Stimulated activated CD4-positive, alpha-beta T cell treated with anti-CD3 and anti-CD28 coated beads, TNF-alpha, amount 100 ng/mL, for 1 hour (primary cell): ENCODE measurements at places on chromosomes 7 and 10.

GRCh38 chr7:33698041-33698440 is 207.3 kb upstream of the BMPER start:
- DNase-seq: no peak

GRCh38 chr10:45514291-45515270 is 140.6 kb downstream of the ALOX5 start:
- DNase-seq: no peak

GRCh38 chr10:20634839-20635238 is 262.3 kb downstream of the NEBL start:
- DNase-seq: no peak

GRCh38 chr10:17835688-17836087 is 26.5 kb downstream of the MRC1 start:
- no peak for DNase-seq

DNA sequence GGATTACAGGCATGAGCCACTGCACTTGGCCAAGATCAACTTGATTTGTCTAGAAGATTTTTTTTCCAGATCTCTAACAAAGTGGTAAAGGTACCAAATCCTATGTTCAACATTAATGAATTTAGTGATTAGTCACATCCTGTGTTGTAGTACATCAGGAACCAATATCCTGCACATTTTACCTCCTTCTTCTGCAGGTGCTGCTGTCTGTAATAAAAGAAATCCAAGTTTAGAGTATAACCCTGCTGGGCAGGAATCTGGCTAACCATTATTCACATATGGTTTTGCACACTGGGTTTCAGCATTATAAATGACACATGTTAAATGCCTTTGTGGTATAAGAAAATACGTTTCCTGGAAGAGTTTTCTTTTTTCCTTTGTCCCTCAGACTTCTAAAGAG is 10.8 kb downstream of the PARD3 start:
- no peak for DNase-seq

DNA sequence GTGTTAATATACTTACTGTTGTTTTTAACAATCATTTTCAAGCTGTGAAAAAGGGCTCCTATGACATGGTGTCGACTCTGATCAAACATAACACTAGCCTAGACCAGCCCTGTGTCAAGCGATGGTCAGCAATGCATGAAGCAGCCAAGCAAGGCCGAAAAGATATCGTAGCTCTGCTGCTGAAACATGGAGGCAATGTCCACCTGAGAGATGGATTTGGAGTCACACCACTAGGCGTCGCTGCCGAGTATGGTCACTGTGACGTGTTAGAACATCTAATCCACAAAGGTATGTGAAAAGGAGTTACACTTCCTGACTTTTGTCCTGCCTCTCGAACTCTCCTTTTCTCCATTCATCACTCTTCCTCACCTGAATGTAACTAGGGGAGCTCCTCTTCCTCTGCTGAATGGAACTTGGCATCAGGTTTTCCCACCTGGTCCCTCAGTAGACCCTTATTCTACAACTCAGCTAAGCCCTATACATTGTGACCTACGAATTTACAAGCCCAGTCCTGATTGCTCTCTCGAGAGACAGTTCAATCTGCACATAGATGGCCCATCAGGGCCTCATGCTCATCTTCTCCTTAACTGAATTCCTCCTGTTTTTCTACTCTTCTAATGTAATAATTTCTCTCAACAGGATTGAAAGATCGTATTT is 23.0 kb downstream of the ASB15 start:
- DNase-seq: peak; percentile 47

GRCh38 chr10:93874309-93875031 is 19.3 kb upstream of the SLC35G1 start:
- DNase-seq: no peak

DNA sequence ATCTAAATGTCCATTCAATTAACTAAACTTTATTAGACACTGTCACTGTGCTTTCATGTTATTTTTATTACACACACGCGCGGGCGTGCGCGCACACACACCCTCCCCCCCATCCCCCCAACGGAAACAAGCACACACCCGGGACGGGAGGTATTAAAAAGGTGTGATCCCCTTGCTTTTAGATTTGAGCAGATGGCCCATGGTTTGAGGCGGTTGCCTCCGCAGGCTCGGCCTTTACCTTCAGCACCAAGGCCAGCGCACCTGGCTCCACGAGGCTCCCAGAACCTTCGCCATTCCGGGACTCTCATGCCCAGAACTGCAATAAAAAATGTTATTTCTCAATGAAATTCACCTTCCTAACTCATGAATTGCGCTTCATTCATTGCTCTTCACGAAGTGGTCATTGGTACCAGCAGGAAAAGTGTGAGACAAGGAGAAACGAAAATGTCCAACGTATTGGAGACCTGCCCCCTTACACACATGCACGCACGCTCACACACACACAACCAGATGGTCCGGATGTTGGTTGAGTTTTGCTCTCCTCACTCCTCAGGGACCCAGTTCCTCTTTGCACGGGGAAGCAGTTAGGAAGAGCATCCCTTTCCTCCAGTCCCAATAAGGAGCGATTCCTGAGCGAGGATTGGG is 20.8 kb upstream of the PTF1A start:
- no peak for DNase-seq

DNA sequence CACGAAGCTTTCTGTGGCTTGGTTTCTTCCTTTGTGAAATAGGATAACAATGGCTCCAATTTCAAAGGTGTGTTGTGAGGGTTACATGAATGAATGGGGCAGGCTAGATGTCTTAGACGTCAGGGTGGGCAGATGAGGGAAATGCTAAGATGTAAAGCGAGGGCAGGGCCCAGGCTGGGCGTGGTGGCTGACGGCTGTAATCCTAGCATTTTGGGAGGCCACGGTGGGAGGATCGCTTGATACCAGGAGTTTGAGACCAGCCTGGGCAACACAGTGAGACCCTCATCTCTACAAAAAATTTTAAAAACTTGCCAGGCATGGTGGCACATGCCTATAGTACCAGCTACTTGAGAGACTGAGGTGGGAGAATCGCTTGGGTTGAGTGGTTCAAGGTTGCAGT is 607.7 kb upstream of the FOXK1 start:
- no peak for DNase-seq

- no peak for DNase-seq
Measured at GRCh38 chr10:116118847-116119246, 154.2 kb downstream of the GFRA1 start.

DNA sequence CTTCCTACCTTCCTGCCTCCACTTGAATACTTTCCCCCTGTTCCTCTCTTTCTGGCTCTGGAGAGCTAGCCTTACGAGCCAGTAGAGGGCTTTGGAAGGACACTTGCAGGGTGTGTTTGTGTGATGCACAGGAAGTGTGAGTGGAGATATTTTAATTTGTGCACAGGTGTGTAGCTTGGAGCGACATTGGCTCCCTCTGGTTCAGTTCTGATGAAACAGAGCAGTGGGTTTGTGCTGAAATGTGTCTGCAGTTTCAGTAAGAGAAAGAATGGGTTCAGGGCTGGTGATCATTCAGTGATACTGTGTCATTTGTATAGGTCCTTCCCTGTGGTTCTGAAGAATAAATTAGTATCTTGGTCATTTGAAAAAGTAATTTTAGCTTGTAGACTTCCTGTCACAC is 86.9 kb downstream of the SND1 start:
- DNase-seq: no peak

GRCh38 chr7:100886142-100886935 is 3.2 kb downstream of the UFSP1 start:
- DNase-seq: no peak

DNA sequence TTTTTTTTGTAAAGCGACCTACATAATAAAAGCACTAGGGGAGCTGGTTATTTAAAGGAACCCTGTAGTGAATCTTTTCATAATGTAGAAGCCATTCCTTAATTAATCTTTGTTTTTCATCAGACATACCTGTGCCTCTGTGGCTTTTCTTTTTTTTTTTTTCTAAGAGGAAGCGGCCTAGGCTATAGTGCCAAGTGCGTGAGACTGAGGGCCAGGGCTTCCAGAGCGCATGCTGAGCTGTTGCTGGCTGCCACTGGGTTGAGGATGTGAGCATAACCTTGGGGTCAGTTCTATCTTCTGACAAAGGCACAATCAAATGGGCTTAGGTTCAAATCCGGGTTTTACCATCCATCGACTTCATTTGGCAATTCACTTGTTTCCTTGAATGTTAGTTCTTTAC is 103.7 kb downstream of the NEUROD6 start:
- no peak for DNase-seq

DNA sequence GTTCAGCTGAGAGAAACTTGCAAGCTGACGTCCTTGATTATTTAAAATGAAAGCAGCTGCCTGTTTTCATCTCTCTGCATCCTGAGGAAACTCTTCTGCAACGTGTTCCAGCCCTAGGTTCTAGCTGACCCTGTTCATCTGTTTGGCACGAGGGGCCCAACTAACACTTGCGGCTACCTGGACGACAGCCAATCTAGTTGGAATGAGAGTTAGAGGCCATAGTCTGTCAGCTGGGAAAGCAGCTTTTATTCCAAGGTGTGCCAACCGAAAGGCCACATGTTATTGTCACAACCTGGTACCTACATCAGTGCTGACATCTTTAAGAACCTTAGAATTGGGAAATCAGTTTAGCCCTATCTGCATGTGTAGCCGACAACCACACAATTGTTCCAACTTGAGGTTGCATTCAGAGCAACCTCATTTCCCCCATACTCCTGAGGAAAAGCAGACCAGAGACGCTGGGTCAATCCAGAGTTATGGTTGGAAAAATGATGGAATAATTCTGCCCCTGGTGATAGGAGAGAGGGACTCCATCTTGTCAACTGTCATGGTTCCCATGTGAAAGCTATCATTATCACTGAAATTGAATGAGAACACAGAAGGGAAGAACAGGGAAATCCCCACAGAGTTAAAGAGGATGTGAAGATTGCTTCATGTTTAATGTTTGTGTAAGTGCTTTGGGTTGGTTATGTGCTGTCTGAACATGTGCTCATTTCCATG is 121.6 kb downstream of the EGFR start:
- no peak for DNase-seq

DNA sequence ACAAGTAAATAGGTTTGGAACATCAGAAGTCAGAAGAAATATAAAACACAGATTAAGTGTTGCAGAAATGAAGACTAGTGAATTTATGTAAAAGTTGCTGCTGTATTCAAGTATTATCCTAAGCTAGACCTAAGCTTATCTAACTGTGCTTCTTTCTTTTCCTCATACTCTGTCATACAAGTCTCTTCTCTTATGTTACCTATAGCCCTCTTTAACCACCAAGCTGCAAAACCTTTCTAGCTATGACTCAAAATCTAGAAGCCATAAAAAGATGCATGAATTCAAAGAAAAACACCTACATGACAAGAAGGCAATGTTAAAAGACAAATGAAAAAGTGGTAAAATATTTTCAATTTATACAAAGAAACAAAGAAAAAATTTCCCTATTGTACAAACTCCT is 23.0 kb downstream of the DENND11 start:
- no peak for DNase-seq

DNA sequence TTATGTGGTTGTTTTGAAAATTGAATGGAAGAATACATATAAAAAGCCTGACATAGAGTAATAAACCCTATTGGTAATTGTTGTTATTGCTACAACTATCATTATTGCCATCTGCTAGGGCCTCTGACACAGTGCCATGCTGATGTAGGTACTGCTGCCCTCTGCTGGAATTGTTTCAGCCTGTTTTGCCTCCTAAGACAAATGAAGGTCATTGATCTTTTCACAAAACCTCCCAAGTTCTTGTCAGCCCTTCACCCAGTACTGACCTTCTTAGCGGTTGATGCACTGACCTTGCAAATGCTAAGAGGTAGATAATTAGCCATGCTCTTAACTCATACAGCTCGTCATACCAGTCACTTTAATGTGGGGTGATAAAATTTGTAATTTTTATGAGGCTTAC is 975.2 kb downstream of the SORCS1 start:
- DNase-seq: no peak

DNA sequence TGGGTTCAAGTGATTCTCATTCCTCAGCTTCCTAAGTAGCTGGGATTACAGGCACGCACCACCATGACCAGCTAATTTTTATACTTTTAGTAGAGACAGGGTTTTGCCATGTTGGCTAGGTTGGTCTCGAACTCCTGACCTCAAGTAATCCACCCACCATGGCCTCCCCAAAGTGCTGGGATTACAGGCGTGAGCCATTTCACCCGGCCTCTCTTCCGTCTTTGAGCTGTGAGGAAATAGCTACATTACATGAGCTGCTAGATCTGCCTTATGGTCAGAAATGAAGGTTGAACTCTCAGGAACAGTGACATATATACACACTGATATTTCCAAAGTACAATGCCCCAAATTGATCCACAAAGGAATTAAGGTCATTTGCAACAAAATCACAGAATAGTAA is 2.4 kb downstream of the BLVRA start:
- DNase-seq: no peak

GRCh38 chr7:55591282-55591931 is 19.1 kb upstream of the VOPP1 start:
- DNase-seq: no peak
